ENCODE measurements at places on chromosomes 3 and 15.

DNA sequence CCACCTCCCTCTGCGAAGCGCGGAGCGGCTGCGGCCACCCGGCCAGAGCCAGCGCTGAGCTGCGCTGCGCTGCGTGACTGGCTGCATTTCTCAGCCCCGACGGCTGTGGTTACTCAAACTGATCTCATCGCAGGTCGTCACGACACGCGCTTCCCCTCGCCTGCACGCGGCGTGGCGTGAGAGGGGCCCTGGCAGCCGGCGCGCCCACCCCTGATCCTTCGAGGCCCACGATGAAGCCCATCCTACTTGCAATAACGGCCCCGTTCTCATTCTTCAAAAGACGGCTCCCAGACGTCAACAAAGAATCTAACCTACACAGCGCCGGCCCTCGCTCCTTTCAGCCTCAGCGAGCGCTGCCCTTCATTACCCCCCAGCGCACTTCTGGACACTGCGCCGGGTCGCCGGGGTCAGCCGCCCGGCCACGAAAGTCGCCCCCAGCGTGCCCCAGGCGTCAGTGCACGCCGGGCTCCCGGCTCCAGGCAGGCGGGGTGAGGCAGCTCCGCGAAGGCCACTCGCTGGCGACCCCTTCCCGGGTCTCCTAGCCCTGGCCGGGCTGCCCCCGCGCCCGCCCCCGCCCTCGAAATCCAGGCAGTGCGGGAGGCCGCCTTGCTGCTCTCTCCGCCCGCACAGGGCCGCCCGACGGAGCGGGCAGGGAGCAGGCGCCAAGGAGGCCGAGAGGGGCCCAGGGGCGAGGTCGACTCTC, 9.9 kb upstream of the LEKR1 start:
- DNase-seq: peak; percentile 24

GRCh38 chr3:16665282-16665741, 60.1 kb upstream of the DAZL start:
- no peak for DNase-seq

DNA sequence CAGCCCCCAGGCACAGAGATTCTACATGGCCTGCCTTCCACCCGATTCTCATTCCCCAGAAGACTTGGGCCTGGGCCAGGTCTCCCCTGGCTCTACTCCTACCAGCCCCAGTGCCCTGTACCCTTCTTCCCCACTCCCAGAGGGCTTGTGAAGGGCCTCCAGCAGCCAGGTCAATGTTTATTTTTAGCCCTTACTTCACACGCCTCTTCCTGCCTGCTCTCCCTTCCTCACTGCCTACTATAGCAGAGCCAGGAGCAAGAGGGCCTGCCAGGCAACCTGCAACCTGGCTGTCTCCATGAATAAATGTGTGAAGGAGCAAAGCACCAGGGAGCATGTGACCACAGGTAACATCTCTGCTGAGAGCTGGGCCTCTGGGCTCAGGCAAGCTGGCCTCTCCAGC, 26.4 kb upstream of the APEH start:
- DNase-seq: no peak

GRCh38 chr3:11499144-11499543, 144.6 kb downstream of the VGLL4 start:
- DNase-seq: no peak

DNA sequence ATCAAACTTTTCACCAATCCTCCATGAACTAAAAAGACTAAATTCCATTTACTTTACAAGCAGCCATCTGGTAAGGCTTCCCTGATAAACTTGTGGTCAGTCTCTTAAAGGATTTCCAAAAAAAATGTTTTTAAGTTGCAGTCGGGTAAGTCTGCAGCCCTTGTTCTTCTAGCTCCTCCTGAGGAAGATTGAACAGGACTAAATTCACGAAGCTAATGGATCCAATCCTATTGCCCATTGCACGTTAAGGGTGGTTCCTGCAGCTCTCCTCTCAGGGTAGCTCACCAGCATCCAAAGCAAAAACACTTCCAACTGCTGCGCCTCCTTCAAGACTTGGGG, 2.8 kb downstream of the HES1 start:
- DNase-seq: no peak

GRCh38 chr3:119195911-119196310, 22.5 kb downstream of the UPK1B start:
- DNase-seq: no peak
